Motor neuron (in vitro differentiated cells): ENCODE measurements at places on chromosomes 13 and 19. TPM values are rescaled to one million over a fixed set of nuclear protein-coding genes. Genes with fewer than 3 reads are reported as not detected.

DNA sequence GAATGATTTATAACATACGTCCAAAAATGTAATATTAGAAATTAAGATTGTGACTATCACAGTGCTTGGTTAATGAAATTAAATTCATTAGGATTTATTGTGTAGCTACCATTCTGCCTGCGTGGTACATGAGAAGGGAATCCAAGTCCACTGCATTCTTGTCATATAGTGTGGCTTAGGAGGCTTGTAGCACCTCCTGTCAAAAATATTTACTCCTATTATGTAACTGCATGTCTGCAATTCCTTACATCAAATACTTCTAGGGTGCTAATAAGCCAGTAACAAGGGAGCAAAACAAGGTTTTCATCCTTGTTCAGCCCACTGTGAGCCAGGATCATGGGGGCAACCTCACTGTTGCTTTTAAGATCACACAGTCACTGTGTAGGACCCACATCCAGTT, 199.0 kb downstream of the SLC7A1 start:
- no peak for ATAC-seq

GRCh38 chr19:12837225-12837624, 1.1 kb upstream of the MAST1 start:
- ATAC-seq = no peak

The SRRM5 gene
- total RNA-seq = 0.60 and 1.3 TPM in 2 replicates

- no peak for ATAC-seq
Observed at GRCh38 chr13:67505376-67505775, 275.2 kb upstream of the PCDH9 start.

DNA sequence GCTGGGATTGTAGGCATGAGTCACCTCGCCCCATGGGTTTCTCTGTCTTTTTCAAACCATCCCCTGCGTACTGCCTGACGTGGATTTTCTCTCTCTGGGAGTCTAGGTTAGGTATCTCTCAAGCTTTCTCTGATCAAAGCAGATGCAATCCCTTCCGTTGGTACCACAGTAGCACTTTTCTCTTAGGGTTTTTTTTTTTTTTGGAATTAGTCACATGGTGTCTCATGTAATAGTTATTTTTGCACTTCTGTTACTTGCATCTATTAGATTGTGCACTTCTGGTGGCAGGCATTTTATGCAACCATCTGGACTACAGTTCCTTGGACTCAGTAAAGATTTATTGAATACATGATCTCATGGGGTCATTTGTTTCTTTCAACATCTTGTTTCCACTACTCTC, 72.1 kb downstream of the GPC6 start:
- ATAC-seq = peak; percentile 30

The FLT1 gene
- total RNA-seq = 0.32 and 0.83 TPM in 2 replicates

GRCh38 chr13:52665325-52665724, 12.7 kb downstream of the SUGT1 start:
- ATAC-seq = no peak

- no peak for ATAC-seq
Observed at GRCh38 chr19:39347332-39348164, 5.3 kb downstream of the SAMD4B start.

DNA sequence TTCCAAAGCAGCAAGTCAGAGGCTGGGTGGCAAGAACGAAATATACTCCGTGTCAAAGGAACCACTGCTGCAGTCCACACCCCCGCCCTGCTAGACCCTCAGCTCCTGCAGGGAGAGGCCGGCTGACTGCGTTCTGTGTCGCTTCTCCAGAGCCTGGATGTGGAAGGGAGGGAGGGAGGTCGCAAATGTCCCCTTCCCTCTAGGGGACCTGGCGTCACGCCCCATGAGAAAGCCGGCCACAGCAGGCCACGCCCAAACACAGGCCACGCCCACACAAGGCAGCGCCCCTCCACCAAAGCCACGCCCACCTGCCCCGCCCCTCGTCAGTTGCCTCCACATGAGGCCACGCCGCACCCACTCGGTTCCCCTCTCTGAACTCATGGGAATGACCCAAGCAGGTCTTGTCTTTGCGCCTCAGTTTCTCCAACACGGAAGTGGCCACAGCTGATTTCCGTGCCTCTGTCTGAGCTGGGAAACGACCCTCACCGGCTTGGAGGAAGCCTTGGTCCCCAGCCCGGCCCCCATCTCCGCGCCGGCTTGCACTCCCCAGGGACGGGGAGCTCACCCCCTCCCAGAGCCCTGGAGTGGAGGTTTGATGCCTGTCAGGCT, 38.4 kb upstream of the TCF3 start:
- peak; percentile 26 for ATAC-seq

- peak; percentile 72 for ATAC-seq
Observed at GRCh38 chr13:51793570-51794271, 10.2 kb downstream of the DHRS12 start.

The STARD13 gene
- 38.3 and 38.5 TPM in 2 replicates for total RNA-seq

GRCh38 chr19:35355791-35356460, 2.3 kb upstream of the FFAR3 start:
- ATAC-seq = no peak

- no peak for ATAC-seq
Observed at GRCh38 chr13:51271528-51272085, 49.4 kb downstream of the FAM124A start.

The KLHL1 gene
- total RNA-seq = 0.66 and 1.4 TPM in 2 replicates

The KLK2 gene
- total RNA-seq = 0.73 and 1.3 TPM in 2 replicates

DNA sequence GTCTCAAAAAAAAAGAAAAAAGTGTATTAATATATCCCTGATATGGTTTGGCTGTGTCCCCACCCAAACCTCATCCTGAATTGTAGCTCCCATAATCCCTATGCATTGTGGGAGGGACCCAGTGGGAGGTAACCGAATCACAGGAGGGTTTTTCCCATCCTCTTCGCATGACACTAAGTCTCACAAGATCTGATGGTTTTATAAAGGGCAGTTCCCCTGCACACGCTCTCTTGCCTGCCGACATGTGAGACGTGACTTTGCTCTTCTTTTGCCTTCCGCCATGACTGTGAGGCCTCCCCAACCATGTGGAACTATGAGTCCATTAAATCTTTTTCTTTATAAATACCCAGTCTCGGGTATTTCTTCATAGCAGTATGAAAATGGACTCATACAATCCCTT, 17.7 kb downstream of the STK24 start:
- no peak for ATAC-seq

- no peak for ATAC-seq
Observed at GRCh38 chr19:45693106-45693788, 781 bp downstream of the QPCTL start.

The CASP14 gene
- total RNA-seq = 2.4 TPM in 1 of 2 replicates, not detected in the other

DNA sequence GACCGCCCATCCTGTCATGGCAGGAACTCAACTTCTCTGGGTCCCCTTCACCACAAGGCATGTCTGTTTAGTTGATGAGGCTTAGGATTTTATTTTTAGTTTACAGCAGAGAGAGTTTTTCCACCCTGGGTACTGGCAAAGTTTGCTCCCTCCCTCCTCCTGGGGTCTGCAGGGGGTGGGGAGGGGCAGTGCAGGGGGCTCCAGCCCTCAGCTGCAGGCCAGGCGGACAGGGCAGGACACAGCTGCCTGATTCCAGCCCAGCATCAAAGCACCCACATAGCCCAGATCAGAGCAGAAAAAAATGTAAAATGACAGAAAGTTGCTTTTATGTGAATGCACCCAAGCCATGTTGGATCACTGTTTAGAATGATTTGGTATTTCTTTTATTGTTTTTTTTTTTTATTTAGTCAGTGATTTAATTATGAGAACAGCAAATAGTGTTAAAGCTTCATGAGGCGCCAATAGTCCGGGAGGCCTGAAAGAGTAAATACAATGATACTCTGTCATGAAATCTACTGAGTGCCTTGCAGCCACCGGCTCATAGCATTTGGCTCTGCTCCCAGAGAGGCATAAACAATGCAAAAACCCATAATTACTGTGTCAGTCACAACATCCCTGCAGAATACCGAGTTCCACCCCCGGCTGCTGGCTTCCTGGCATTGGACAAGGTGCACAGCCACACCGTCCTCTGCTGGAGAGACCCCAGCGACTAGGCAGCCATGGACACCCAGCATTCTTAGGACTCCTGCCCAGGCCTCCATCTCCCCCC, 923.5 kb downstream of the UQCRFS1 start:
- peak; percentile 86 for ATAC-seq

The ADGRE3 gene
- not detected in 2 replicates for total RNA-seq

DNA sequence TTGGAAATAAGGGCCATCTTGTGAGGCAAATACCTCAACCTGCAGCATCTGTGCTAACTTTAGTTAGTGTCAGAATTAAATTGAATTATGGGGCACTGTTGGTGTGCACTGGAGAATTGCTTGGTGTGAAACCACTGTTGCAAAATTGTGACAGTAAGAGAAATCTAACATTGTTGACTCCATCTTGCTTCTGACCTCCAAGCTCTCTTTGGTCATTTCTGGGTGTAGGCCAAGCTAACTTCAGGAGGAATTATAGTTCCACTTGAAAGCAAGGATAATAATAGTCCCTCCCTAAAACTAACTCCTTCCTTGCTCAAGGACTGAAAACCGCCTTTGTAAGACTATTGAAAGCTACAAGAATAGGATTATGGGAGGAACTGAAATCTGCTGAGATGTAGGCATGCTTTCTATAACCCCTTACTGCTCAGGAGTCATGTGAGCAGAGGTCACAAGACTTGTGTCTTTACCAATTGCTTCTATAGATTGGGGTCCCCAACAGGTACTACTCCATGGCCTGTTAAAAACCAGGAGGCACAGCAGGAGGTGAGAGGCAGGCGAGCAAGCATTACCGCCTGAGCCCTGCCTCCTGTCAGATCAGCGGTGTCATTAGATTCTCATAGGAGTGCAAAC, 24.9 kb upstream of the GAS6 start:
- no peak for ATAC-seq

- ATAC-seq = peak; percentile 27
Observed at GRCh38 chr19:46648961-46649960, 11.7 kb downstream of the DACT3 start.

- no peak for ATAC-seq
Observed at GRCh38 chr19:19294914-19295313, 21.8 kb upstream of the TM6SF2 start.

The SUPT20H gene
- 75.6 and 79.3 TPM in 2 replicates for total RNA-seq

The PNMA8C gene
- total RNA-seq = 23.6 and 23.7 TPM in 2 replicates

The ELSPBP1 gene
- not detected in 2 replicates for total RNA-seq

The SHANK1 gene
- total RNA-seq = 15.2 and 15.7 TPM in 2 replicates

- ATAC-seq = no peak
Observed at GRCh38 chr13:25657157-25657556, 285.4 kb downstream of the ATP8A2 start.

The LILRB3 gene
- 0.49 and 2.0 TPM in 2 replicates for total RNA-seq

The APOC4 gene
- total RNA-seq = 1.3 TPM in 1 of 2 replicates, not detected in the other

DNA sequence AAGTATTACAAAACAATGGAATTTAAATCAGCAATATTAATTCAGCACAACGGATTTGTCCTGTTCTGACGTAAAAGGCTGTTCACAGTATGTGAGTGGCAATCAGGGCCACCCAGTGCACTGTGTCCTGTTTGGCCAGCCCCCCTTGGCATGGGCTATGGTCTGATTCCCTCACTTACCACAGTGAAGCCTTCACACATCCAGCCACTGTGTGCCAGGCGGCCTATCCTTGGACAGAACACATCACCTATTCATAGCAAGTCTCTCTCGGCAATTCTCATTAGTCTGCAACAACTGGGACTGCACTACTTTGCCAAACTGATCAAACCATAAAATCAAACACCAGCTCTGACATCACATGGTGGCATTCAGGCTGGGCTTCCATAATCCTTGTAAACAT, 221.5 kb upstream of the TSHZ3 start:
- ATAC-seq = peak; percentile 20

DNA sequence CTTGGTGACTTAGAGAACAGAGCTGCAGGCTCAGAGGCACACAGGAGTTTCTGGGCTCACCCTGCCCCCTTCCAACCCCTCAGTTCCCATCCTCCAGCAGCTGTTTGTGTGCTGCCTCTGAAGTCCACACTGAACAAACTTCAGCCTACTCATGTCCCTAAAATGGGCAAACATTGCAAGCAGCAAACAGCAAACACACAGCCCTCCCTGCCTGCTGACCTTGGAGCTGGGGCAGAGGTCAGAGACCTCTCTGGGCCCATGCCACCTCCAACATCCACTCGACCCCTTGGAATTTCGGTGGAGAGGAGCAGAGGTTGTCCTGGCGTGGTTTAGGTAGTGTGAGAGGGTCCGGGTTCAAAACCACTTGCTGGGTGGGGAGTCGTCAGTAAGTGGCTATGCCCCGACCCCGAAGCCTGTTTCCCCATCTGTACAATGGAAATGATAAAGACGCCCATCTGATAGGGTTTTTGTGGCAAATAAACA, 9.9 kb downstream of the APOC1 start:
- no peak for ATAC-seq

DNA sequence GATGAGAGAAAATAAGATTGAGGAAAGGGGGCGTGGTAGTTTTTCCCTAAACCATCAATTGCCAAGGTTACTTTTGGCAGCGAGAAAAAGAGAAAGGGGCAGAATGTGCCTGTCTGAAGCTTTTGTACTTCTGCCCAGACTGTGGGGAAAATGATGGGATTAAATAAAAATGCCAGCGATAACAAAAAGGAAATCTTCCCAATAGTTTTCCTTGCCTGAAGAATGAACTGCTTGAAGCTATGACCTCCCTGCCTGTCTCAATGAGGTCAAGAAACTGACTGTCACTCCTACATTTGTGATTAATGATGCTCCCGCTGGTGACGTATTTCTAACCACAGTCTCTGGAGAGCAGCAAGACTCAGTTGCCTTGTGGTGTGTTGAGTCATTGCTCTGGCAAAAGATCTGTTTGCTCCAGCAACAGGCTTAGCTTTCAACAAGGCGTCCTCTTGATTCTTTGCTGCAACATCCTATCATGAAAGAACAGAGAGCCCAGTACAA, 1051.5 kb downstream of the DIAPH3 start:
- ATAC-seq = peak; percentile 93

DNA sequence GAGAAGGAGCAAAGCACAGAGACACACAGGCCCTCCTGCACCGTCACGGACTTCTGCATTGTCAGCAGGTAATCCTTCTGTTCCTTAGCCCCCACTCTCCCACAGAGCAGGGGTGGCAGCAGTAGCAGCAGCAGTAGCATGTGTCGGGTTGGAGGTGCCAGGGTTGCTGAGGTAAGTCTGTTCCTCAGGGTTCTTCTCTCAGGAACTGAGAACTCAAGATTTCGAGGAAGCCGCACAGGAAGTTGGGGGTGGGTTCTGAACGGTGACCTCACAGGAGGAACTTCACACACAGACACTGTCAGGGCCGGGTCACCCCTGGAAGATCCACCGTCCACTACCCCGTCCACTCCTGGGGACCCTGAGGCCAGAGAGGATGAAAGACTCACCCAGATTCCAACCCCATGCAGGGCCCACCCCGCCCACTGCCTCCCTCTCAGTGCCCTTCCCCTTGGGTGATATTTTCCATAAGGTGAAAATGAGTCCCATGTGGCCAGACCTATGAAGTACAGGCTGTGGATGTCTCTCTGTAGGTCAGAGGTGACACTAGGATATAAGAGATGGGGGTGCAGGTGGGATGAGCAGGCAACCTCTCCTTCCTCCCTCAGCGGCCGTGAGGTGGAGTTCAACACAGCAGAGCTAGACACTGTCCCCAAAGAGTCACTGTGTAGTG, at the start of gene SIGLEC12:
SIGLEC12 (minus strand) TSS at position 207 of the 670 bp plus-strand sequence; CDS start at position 140, 67 bp downstream.
- no peak for ATAC-seq

The SPINT2 gene
- total RNA-seq = 2.4 and 5.1 TPM in 2 replicates

GRCh38 chr13:51525567-51526167, 58.6 kb upstream of the WDFY2 start:
- peak; percentile 57 for ATAC-seq

GRCh38 chr19:955803-956765, 28.1 kb upstream of the WDR18 start:
- no peak for ATAC-seq

The PALM gene
- total RNA-seq = 65.9 and 70.1 TPM in 2 replicates

- no peak for ATAC-seq
Observed at GRCh38 chr13:21012841-21013681, 48.3 kb downstream of the LATS2 start.
